Fibroblast of the aortic adventitia (primary cell): ENCODE measurements at places on chromosomes 6 and 20.
A peak's percentile ranks its signal among the peaks of the same experiment; 100 is the strongest.

- no peak for DNase-seq
Observed at GRCh38 chr6:113290684-113291083, 566.5 kb upstream of the MARCKS start.

GRCh38 chr6:34633256-34633655 lies 63.3 kb downstream of the ILRUN start:
- no peak for DNase-seq

DNA sequence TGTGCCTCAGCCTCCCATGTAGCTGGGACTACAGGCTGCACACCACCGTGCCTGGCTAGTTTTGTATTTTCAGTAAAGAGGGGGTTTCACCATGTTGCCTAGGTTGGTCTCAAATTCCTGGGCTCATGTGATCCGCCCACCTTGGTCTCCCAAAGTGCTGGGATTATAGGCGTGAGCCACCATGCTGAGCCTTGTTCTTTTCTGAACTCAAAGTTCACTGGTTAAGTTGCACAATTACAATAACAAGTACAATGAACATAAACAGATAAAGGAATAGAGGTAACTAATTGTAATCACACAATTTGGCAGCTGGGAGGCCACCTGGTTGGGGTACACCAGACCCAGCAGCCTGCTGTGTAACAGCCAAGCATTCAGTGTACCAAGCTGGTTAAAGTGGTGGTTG lies 6.7 kb downstream of the NUDT3 start:
- no peak for DNase-seq

DNA sequence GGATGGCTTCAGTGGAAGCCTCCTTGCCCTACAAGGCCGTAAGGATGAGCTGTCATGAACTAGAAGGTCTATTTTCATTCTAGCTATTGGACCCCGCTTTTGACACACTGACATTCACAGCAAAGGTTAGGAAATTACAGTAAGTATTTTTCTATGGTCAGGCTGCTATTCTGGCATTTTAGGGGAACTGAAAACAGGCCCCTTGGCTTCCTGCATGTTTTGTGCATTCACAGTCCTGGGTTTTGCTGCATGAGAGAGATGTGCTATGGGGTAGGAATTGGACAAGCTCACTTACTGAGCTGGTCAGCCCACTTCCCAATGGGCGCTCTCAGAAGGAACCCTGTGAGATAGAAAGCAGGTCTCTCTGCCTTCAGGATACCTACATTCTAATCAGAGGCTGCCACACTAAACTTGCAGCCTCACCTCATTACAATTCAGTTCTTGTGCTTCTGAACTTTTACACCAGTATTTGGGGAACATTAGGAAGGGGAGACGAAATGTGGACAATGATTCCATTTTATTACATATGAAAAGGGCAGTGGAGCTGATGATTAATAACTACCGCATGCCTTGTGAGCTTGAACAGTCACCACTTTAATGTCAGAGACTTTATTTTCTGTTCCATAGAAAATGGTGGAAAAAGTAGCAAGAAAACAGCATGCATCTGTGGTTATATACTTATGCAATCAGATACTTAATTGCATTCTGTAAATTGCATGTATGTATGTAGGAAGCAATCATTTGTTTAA lies 86.6 kb upstream of the TAB2 start:
- DNase-seq = no peak

DNA sequence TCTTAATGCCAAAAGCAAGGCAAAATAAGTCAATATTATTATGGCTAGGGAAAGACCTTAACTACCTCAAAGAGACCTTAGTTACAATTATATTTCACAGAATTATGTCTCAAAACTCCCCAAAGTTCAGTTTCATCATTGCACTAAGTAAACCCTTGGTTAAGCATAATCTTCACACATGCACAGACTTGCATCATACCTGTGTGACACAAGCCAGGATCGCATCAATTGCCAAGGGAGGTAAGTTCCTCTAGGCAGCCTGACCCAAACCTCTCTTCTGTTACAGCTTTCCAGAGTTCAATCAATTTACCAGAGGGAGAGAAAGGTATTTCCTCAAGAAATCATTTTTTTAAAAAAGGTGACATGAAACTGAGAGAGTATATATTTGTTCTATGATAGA lies 31.9 kb upstream of the PRSS35 start:
- no peak for DNase-seq

- DNase-seq = no peak
Observed at GRCh38 chr20:891058-891705, 25.0 kb downstream of the ANGPT4 start.

DNA sequence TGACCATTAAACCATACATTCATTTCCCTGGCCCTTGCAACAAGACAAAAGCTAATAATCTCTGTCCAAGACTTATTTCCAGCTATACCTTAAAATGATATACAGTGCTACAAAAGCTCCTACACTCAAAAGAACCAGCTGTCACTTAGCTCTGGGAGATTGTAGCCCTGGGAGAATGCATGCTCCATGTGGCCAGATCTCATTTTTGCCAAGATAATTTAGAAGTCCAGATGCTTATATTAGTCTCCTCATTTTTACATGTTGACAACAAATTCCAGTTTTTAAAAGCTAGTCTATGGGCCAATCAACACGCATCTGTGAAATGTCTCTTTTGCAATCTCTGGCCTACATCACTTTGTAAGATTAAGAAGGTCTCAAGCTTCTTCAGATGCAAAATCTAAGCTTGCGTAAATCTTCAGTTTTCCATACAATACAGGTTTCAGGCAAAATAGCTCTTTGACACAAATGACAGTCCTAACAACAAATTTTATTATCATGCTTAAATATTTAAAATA lies 27.1 kb downstream of the TASP1 start:
- no peak for DNase-seq

DNA sequence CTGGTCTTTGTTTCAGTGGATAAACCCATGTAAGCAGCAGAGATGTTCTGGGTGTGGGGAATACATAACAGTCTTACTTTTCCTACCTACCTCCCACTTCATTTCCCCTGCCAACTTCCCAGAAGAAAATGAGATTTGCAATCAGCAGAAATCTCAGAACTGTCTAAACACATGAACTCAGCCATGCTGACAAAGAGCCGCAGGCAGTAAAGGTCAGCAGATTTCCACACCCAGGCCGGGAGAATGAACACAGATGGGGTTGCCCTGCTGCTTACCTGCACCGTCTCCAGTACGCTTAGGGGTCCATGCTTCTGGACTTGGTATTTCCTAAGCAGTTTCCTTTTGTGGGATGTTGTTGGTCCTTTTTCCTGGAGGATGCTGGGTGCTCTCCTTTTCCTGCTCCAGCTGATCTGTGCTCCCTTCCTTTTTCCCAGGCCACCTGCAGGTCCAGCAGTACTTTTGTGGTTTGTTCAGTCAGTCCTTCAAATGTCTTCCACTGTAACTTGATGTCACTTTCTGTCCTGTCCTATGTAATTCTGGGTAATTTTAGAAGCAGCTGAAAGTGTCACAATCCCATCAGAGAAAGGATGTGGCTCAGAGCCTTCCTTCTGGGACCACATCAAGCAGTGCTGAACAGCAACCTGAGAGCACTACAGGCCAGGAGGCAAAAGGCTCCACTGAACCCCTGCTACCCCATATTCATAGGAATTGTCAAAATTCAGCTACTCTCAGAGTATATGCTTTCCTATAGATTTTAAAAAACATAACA lies 129.0 kb downstream of the CEP57L1 start:
- no peak for DNase-seq

- DNase-seq = no peak
Observed at GRCh38 chr6:125248136-125248535, 53.6 kb downstream of the HDDC2 start.

DNA sequence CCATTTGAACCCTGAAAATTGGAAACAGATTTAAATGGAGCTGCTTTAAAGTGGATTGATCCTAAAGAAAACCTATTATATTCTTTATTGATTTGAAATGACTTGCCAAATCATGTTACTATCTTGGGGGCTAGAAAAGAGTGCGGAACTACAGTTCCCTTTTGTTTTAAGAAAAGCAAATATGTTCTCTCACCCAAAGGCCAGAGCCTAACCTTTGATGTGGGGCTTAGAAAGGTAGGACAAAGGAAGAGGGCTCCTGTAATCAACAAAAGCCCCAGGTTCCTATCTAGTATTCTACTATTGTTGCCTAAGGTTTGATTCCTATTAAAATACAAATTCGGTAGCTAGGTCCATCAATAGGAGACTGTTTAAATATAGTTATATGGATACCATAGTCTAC lies 100.8 kb upstream of the BEND6 start:
- DNase-seq = no peak

DNA sequence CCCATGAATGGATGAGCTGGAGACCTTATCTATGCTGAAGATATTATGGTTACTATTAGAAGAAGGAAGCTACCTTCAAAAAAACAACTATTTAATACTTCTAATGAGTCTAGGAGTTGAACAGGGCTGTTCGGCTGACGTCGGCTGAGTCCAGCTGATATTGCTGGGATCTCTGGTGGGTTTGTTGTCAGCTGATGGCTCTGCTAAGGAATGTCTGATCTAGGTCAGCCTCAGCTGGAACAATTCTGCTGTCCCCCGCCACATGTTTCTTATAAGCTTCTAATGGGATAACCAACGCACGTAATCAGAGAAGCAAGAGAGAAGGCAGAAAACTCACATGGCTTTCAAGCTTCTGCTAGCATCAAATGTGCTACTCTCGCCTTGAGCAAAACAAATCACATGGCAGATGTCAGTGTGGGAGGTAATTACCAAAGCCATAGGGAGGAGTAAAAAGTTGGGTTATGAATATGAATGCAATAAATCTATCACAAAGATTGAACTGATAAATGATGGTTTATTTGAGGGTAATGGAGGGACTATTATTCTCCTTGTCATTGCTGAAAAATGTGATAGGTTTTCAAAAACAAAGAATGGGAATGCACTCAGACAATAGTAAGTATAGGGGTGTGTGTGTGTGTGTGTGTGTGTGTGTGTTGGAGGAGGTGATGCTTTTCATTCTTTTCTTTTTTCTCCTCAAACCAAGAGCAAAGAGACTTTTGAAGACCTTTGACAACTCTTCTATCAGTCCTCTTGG lies 71.5 kb downstream of the BTBD3 start:
- no peak for DNase-seq

DNA sequence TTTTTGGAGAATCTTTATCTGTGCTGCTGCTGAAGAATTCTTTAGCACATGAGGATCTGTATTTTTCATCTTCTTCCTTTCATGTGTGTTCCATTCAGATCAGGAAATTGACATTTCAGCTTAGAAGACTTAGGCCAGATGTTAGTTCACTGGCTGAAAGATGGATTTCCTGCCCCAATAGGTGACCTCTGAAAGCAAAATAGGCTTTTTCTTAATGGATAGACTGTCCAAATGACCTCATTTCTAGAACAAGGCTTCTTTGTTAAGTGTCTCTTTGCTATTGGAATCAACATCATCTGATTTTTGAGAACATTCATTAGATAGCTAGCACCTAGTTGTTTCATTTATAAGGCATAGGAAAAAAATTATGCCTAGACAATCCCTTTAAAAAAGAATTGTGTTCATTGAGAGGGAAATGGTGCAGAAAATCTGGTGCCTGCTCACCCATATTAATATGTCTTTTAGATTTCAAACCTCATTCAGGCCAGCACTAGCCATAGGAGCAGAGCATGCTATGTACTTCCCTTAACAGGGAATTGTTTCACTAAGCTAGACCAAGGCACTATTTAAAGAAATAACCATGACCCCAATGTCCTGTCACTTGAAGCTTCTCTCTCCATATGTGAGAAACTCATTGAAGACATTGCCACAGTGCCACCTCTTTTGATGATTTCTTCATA lies 13.6 kb upstream of the SASH1 start:
- DNase-seq = no peak

DNA sequence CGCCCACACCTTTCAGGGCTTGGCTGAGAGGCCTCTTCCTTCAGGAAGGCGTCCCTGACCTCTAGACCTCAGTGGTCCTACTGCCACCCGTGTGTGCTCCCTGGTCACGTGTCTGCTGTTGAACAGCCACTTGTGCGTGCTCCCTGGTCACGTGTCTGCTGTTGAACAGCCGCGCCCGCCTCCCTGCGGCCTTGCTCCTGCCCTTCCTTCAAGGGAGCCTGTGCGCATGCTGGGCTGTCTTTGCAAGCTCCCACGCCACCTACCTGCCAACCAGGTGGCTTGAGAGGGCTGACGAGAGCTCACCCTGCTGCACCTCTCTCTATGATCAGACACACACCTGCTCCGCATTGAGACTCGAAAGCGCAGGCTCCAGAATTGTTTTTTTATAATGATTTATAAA lies 179.3 kb downstream of the BMP7 start:
- DNase-seq = no peak

DNA sequence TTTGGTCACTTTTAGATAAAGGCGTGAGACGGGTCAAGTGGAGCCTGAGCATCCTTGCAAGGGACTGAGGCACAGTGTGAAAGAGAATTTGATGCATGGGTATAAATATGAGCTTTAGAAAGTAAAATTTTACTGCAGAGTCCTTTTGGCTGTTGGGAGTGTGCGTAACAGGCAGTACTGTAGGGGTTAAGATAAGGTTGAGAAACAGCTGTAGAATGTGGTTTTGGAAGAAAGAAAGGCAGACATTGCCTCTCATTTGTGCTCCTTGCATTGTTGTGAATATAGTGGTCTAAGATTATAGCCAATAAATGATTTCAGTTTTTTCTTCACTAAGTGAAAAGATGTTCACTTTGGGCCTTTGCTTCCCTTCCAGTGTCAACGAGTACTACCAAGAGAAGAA lies 73.0 kb downstream of the RREB1 start:
- no peak for DNase-seq

DNA sequence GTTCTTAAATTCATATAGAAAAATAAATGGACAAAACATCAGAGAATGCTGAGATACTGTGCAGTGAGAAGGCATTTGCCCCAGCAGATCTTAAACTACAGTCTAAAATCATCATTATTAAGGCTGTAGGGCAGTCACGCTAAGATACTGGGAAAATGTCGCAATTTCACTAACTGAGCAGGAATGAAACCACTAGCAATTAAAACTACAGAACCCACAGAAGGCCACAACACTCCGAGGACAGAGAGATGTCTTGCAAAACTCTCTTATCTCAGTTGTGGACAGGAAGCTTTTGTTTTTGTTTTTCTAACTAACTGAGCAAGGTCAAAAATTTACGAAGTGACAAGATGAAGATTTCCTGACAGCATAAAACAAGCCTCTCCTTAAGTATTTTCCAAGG lies 18.2 kb downstream of the GNAS-AS1 start:
- no peak for DNase-seq

- peak; percentile 65 for DNase-seq
Observed at GRCh38 chr6:36223706-36224105, 27.2 kb downstream of the BRPF3 start.
